Coronary artery (tissue), 2 donors: ENCODE measurements at places on chromosomes 5 and 9.

DNA sequence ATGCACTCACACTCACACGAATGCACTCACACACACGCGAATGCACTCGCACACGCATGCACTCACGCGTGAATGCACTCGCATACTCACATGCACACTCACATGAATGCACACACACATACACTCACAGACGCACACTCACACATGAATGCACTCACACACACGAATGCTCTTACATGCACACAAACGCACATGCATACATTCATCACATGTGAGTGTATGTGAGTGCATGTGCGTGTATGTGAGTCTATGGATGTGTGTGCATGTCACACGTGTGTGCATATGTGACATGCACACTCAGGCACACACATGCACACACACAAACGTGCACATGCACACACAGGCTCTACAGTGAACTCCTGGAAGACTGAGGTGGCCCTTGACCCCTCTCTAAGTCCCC is 121.7 kb downstream of the ADAMTS2 start:
- no peak for DNase-seq

GRCh38 chr5:97037819-97038218 is 101.9 kb downstream of the LNPEP start:
- no peak for DNase-seq

DNA sequence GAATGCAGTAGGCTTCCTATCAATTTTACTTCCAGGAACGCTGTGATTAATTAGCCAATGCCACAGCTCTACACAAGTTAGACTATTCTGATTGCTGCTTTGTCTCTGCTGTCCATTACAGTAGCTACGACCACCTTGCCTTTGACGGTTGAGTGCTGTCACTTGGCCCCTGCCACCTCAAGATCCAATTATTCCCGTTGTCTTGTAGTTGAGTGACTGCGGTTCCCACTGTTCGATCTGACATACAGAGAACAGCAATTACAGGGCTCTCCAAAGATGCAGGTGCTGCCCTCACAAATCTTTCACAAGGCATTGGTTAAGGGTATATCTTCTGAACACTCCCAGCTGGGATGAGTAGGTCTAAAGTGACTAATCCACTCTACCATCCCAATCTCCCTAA is 393.4 kb upstream of the KIF2A start:
- no peak for DNase-seq

DNA sequence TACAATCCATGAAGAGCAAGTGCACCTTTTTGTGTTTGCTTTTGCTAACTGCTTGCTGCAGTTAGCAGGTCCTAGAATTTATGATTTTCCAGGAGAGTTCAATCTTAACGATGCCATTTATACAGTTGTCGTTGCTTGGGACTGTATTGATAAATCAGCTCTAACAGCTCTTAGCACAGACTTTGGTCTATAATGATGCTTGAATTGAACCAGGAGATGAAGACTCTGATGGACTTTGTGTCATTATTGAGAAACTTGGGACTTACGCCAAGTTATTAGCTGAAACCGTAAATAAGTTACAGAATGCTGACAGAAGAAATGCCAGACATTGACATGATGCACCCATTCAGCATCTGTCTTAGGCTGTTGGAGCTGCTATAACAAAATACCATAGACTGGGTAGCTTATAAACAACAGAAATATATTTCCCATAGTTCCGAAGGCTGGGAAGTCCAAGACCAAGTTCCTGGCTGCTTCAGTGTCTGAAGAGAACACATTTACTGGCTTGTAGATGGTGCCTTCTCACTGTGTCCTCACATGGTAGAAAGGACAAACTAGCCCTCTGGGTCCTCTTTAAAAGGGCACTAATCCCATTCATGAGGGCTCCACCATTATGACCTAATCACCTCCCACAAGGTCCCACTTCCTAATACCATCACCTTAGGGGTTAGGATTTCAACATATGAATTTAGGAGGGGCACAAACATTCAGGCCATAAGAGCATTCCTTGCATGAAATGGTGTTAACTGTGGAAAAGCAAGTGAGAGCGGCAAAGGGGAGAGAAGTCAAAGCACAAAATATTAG is 17.6 kb downstream of the GLRX start:
- DNase-seq: no peak

GRCh38 chr5:141848744-141849414 is 29.3 kb downstream of the PCDH1 start:
- peak; percentile 80 for DNase-seq

GRCh38 chr5:157989296-157989695 is 130.4 kb upstream of the CLINT1 start:
- no peak for DNase-seq

DNA sequence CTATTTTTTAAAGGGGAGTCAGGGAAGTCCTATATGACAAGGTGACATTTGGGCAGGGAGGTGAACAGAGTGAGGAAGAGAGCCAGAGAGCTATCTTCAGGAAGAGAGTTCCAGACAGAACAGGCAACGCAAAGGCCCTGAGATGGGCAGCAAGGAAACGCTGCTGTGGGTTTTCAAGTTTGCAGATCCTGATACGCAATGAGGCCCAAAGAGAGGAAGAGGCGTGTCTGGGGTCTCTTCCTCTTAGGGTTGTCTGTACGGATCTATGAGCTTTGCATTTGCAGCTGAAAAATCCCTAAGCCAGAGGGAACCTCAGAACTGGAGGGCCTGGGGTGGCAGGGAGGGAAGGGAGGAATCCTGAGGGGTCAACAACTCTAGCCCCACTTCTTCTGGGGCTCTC is 13.6 kb downstream of the FAT2 start:
- no peak for DNase-seq

DNA sequence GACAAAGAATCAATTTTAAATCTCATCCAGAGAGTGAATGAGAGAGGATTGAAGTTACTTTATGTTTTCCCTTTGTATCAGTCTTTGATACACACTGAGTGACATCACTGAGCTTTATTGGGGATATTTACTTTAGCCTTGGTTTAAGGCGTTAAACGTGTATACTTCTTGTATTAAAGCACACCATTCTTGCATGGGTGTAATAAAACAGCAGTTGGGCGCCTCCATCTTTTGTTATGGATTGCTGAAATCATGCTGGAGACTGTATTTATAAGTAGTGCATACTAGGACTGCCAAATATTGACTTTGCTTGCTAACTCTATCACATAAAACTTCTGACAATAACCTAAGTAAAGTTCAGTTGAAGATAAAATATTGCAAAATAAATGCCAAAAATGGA is 1755.8 kb upstream of the WWC1 start:
- DNase-seq: no peak

DNA sequence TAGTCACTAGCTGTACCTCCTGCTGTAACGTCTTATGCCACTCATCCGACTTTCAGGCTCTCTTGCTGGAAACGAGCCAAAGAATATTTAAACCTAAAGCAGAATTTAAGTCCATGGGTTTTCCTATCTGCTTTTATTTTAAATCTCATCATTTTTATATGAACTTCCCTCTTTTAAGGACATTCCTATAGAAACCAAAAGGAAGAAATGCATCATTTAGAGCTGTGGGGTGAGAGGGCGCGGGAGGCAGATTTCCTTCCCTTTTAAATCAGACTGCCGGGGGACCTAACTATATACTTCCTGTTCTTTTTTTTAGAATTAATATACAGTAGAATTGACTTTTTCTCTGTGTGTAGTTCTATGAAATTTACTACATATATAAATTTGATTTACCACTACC is 468.8 kb downstream of the BNC2 start:
- no peak for DNase-seq
